Inflammatory macrophage treated with lipopolysaccharide for 1 hour (primary cell): ENCODE measurements at places on chromosomes 11 and 22.
A peak's percentile ranks its signal among the peaks of the same experiment; 100 is the strongest.

DNA sequence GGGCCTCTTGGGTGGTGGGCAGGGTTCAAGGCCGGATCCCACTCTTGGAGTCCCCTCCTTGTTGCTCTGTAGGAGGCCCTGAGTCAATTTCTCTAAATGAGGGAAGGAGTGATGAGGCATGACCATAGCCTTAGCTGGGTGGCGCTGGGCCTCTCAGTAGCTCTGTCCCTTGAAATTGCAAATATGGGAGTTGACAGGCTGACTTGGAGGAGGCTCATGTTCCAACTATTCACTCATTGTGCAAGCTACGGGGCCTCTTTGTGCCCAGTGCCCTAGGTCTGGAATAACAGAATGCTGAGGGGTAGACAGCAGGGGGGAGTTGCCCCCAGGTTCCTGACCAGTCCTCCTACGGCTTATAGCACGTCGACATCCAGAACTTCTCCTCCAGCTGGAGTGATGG is 8.0 kb downstream of the SELENOM start:
- DNase-seq = no peak

DNA sequence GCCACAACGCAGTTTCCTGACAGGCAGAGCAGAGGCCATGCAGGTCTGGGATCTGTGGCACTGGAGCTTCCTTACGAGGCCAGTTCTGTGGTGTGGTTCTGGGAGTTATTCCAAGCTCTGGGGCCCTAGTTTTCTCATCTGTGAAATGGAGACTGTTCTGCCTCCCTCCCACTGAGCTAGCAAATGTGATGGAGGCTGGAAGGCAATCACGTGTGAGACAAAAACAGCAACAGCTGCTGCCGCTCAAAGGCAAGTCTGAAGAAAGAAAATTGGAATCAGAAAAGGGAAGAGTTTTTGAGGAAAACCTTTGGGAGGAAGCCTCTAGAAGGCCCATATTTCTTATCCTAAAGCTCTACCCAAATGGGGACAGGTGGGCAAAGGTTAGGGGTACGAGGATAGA is 8.3 kb upstream of the RIC3 start:
- DNase-seq = no peak

GRCh38 chr22:20237480-20238440 is 30.4 kb downstream of the RTN4R start:
- no peak for DNase-seq

GRCh38 chr11:82771781-82772180 is 38.1 kb upstream of the FAM181B start:
- no peak for DNase-seq

DNA sequence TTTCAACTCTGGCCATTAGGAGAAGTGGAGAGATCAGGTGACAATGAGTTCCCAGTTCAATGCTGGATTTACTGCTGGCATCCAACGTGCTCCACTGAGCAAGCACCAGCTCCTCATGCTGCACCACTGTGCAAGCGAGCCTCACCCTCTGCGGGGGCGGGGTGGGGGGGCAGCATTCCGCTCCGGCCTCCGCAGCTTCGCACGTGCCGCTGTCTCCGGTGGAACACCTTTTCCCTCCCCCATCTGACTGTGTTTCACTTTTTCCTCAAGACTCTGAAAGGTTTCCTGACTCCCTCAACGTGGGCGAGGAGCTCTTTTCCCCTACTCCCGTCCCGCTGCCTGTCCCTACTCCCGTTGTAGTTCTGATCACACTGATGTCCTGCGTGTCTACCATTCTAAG is 835 bp upstream of the RHOD start:
- DNase-seq = no peak

GRCh38 chr22:16956290-16956689 is 51.7 kb downstream of the GAB4 start:
- peak; percentile 21 for DNase-seq

DNA sequence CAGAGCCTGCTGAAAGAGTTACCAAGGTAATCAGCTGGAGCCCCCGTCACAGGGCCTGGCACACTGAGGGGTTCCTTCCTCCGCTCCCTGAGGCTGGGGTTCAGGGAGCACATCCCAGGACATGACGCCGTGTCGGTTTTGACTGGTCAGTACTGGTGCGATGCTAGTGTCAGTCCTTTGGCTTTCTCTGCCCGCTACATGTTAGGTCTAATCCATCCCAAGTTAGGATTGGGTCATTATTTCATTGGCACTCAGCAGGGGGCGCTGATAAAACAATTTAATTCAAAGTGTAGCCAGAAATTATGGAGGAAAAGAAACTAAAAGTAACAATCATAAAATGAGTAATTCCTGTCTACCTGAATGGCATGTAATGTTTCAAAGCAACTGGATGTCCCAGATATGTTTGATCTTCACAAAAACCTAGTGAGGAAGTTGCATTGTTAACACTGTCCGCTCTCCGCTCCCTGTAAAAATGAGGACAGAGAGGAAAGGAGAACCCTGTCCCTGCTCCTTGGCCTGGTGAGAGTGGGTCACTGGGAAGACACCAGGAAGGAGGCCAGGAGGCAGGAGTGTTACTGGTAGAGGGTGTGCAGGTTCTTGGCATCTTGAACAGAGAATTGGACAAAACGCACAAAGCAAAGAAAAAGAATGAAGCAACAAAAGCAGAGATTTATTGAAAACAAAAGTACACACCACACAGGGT is 27.1 kb downstream of the TSKU start:
- peak; percentile 57 for DNase-seq

DNA sequence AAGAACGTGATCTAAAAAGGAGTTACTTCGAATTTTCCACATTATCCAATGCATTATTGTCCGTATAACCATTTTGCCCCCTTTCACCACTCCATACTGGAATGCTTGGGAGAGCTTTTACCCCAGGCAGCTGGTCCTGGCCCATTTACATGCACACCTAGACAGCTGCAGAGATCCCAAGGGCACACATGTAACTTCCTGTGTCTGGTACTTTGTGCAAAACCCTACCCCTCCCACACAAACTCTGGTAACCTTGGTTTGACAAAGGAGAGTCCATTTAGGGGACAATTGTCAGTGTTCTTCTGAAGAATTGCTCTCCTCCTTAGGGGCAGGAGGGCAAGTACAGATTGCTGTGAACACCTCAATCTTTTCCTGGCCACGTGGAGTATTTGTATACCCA is 57.3 kb upstream of the SORL1 start:
- DNase-seq = no peak

DNA sequence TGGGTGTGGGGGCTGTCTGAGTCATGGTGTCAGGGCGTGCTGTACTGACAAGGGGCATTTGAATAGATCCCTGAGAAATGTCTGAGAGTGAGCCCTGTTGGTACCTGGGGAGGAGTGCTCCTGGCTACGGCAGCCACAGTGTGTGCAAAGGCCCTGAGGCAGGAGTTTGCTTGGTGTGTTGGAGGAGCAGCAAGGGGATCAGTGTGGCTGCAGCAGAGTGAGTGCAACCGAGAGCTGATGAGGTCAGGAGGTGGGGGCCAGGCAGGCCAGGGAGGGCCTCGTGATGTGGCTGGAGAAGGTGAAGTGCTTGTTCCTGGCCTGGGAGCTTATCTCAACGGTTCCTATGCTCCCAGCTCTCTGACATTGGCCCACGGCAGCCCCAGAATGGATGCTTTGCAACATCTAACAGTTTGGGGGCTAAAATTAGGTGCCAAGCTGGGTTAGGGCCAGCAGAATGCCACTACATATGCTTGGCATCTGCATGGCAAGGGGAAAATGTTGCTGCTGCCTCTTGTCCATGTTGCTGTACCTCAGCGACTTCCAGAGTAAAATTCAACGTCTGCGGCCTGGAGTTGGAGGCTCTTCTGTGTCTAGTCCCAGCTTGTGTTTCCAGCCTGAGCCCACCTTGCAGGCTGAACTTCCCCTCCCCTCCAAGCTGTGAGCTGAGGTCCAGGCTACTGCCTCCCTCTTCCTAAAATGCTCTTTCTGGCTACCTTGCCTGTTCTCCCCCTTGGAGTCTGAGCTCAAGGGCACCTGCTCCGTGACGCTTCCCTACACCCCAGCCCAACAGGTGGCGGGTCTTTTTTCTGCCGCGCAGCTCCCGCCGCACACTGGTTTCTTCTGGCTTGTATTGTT is 48.2 kb upstream of the MYEOV start:
- DNase-seq = no peak

- DNase-seq = no peak
Observed at GRCh38 chr11:12687740-12688139, 13.5 kb downstream of the TEAD1 start.

- DNase-seq = no peak
Observed at GRCh38 chr11:48077251-48077650, 96.9 kb downstream of the PTPRJ start.

- no peak for DNase-seq
Observed at GRCh38 chr22:43859176-43859575, 3.1 kb downstream of the SULT4A1 start.

GRCh38 chr22:17832665-17833064 is 58.4 kb upstream of the BID start:
- DNase-seq = no peak
